ENCODE measurements at places on chromosomes 5 and 9. TPM values are rescaled to one million over a fixed set of nuclear protein-coding genes. Genes with fewer than 3 reads are reported as not detected.

CDH12 gene
- not detected for total RNA-seq

BSPRY gene
- 0.27 TPM for total RNA-seq

SHISAL2B gene
- not detected for total RNA-seq

IFNA13 gene
- not detected for total RNA-seq

C5orf58 gene
- total RNA-seq, result not detected

PCDHB7 gene
- total RNA-seq, result 2.2 TPM

CD74 gene
- 216 TPM for total RNA-seq

GRCh38 chr5:55004729-55005128, 19.3 kb upstream of the GZMK start:
- DNase-seq, result no peak

- no peak for DNase-seq
Measured at GRCh38 chr5:117691081-117691870, 1116.7 kb upstream of the SEMA6A start.

DNA sequence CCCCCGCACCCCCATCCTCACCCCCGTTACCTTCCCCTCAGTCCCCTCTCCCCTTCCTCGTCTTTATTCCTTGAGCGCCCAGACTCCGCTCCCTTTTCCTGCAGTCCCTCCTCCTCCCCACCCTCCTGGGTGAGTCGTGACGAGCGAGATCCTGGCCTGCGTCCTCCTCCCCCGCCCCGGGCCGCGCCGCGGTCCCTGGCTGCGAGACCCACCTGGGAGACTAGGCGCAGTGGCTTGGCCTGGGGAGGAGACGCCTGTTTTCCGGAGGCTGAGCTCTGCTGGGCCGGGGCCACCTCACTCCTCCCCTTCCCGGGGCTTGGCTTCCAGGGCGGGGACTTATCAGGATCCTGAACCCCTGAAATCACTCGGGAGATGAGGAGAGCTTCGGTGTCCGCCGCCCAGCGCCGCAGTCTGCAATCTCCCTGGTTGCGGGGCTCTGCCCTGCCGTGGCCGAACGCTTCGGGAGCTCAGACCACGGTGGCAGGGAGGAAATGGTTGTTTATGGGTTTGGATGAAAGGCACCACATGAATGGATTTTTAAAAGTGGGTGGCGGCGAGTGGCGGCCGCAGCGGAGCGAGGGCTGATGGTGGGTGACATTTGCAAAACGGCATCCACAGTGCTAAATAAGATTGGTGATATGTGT, 984 bp downstream of the STXBP1 start:
- peak; percentile 91 for DNase-seq

DNA sequence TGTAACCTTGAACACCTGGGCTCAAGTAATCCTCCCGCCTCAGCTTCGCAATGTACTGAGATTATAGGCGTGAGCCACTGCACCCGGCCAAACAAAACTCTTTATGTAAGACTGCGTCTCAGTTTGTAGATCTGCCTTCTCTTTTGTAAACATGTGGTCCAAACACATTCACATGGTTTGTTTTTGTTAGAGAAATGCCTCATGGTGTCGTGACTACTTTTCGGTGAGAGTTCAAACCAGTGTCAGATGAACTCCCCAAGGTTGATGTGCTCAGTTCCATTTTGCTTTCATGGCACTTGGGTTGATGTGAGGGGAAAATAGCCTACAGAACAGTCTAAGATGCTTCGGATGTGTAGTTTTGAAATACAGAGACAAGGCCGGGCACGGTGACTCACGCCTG, 231.6 kb downstream of the GOLPH3 start:
- no peak for DNase-seq

DNA sequence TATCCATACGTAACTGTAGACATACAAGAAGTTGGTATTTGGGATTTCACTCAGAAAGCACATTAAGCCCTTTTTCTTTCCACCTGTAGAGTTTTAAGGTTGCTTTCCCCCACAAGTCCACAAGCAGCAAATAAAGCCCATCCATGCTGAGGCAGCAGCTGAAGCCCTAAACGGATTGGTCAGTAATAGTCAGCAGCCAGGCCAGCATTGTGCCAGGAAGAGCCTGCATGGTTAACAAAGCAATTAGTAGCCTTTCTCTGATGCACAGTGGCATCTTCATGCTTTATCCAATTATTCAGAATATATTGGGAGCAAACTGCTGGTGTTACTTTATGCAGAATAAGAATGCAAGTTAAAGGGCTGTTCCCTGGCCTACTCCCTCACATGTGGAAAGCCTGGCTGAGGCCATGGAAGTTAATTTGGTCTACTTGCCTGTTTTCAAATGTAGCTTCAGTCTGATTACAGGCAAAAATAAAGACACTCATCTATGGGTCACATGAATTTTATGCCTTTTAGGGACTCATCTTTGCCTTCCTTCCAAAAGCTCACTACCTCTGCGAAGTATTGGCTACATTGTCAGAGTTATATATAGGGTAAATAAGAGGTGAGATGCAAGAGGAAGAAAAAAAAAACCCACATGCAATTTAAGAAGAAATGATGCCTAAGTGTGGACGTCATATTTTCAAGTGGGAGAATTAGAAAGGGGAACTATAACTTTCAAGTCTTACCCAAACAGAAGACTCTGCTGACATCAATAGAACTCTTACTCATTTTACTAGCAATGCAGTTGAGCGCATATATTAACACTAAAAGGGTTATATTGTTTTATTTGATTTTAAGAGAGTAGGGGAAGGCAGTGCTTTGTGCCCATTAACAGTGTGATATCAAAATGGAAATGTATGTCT, 15.9 kb downstream of the EBF1 start:
- no peak for DNase-seq

GRCh38 chr5:68329554-68330255, 114.1 kb downstream of the PIK3R1 start:
- no peak for DNase-seq

GRCh38 chr9:72384710-72385485, 19.9 kb upstream of the ZFAND5 start:
- DNase-seq, result no peak

GRCh38 chr5:1931604-1932231, 49.0 kb upstream of the IRX4 start:
- DNase-seq, result peak; percentile 75

- no peak for DNase-seq
Measured at GRCh38 chr9:116313638-116314037, 160.0 kb downstream of the PAPPA start.

DNA sequence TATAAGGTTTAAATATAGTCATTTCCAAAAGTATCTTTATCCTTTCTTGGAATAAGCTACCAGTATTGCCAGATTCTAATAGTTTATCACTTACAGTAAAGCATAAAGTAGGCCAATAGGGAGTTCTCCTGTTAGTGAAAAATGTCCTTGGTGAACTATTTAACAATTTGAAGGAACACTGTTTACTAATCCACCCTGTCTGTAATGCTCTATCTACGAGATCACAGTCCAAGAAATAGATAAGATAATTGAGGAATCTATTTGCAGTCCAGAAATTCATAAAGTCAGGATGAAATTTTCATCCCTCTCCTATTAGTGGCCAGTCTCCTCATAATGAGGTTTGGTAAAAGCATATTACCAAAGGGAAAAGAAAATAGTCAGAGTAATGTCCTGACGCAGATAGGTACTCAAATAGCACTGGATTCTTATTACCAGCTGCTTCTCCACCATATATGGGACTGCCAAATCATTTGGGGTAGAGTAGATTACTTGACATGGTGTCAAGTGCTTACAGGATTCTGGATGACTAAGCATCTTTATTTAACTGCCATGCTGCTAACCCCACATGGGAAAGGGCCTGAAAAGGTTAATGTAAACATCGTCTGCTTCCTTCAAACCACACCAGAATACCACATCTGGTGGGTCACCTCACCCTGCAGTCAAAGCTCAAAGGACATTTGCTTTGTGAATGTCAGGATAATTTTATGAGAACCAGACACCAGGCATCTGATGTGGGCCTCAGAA, 808.1 kb downstream of the EFNA5 start:
- DNase-seq, result no peak

DNA sequence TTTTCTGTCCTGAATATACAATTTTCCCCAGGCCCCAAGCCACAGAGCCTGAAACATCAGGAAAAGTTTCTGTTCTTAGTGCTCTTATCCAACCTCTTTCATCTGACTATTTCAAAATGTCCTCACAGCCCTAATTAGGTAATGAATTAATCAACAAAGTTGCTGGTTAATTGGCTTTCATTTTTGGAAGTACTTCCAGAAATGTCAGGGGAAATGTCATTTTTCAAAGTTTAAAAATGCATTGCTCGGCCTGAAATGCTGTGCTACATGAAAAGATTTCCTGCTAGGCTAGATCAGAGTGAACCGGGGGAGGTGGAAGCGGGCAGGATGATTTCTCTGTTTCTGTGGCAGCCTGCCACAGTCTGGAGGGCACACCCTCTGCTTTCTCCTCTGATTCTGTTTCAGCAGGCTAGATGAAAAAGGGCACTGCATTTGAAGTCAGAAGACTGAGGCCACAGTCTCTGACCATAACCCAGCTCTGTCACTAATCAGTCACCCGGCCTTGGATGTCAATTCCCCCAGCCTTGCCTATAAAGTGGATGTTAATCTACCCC, 55.9 kb upstream of the BARX1 start:
- DNase-seq, result no peak

DNA sequence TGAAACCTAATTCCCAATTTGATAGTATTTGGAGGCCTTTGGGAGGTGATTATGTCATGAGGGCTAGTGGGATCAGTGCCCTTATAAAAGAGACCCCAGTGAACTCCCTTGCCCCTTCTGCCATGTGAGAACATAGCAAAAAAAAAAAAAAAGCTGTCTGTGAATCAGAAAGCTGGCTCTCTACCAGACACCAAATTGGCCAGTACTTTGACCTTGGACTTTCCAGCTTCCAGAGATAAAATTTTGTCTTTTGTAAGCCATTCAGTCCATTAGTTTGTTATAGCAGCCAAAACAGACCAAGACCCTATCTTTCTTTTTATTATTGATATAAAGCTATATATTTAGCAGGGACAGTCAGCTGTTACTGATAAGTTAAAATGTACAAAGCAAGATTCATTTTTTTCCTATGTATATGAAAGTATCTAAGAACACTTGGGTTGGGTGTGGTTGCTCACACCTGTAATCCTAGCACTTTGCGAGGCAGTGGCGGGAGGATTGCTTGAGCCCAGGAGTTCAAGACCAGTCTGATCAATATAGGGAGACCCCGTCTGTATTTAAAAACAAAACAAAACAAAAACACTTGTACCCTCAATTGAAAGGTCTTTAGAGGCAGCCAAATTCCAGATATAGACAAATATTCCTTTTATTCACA, 8.1 kb upstream of the C5orf24 start:
- no peak for DNase-seq

GRCh38 chr9:15293084-15293483, 13.9 kb downstream of the TTC39B start:
- DNase-seq, result no peak

DNA sequence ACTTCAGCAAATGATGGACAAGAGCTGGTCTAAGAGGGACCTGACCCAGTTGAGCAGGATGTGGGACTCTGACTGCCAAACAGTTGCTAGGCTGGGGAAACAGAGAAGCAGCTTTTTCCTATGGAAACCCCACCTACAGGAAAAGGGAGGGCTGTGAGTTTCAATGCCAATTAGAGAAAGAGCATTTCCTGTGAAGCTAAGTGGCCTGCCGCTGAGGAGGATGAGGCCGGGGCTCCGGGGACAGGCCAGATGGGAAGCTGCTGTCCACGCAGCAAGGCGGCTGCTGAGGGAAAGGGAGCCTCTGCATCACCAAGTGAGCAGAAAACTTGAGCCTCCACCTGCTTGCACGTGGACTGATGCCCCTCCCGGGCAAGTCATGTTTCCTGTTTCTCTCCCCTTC, at the start of gene PCDH12:
PCDH12 (minus strand) TSS at position 90 of the 400 bp plus-strand sequence. CDS start 351 bp downstream, outside the sequence.
- DNase-seq, result peak; percentile 74

- no peak for DNase-seq
Measured at GRCh38 chr5:56638061-56638621, 177.2 kb upstream of the MAP3K1 start.

DNA sequence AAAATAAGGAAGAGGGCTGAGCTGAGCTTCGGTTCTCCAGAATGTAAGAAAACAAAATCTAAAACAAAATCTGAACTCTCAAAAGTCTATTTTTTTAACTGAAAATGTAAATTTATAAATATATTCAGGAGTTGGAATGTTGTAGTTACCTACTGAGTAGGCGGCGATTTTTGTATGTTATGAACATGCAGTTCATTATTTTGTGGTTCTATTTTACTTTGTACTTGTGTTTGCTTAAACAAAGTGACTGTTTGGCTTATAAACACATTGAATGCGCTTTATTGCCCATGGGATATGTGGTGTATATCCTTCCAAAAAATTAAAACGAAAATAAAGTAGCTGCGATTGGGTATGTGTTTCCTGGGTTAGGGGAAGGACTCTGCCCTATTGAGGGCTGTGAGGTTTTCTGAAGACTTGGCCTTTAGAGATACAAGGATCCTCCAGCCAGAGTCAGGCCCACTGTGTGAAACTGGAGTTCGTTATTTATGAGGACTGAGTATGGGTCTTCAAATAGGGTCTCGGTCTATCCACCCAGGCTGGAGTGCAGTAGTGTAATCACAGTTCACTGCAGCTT, 3.8 kb downstream of the EGR1 start:
- DNase-seq, result no peak

- DNase-seq, result no peak
Measured at GRCh38 chr9:34227445-34227844, 48.6 kb downstream of the UBAP1 start.

GRCh38 chr5:81631124-81631523, 119.8 kb downstream of the SSBP2 start:
- no peak for DNase-seq

DNA sequence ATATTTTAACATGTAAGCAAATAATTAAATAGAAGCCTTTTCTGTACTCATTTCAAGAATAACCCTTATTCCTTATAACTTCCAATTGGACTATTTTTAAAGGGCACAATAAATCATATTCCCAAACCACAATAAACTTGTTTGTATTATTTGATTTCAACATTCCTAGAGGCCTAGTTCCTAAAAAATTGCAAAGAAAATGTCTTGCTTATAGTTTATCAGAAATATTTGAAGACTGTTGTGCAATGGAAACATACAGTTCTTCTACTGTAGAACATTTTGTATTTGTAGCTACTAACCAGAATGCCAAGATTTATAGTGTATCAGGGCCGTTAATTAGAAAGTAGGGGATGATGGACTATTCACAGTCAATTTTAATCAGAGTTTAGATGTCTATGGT, 1037.0 kb upstream of the CDH18 start:
- no peak for DNase-seq

GRCh38 chr5:16326137-16326536, 139.5 kb downstream of the ZNF622 start:
- DNase-seq, result no peak

DNA sequence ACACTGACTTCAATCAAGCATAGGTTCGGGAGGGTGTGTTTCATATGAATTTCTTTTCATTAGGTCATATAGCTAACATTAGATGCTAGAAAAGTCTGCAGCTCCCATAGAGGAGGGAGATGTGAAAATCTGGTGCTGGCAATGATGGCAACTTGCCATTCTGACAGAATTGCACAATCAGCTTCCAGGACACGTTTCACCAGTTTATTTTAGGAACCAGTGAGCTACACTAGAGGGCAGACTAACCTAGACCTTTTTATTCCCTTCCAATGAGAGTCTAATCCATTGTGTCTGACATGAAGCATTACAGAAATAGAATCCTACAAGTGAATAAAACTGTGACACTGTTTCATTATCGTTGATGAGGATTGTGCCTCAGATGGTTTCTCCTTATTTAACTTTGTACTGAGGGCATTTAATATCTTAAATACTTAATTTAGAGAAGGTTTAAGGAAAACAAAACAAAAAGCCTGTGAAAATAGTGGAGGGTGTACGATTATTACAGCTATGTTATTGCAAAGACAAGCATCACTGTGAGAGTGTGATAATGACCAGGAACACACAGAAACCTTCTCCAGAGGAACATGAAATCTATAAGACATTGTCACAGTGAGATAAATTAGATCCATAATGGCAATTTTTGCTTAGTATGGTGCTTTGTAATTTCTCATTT, 363.3 kb upstream of the RPS23 start:
- DNase-seq, result peak; percentile 81

- DNase-seq, result no peak
Measured at GRCh38 chr9:124743686-124744348, 27.3 kb downstream of the NR6A1 start.

Measured in sigmoid colon (tissue), 7 donors.